Stimulated activated CD4-positive, alpha-beta T cell treated with anti-CD3 and anti-CD28 coated beads, Interleukin-1b, Interleukin-23, amount 100 ng/mL, for 1 hour (primary cell): ENCODE measurements at places on chromosomes 5 and 9.

- no peak for DNase-seq
Measured at GRCh38 chr5:137994556-137994955, 38.3 kb downstream of the FAM13B start.

- DNase-seq = no peak
Measured at GRCh38 chr5:52015760-52016159, 632.5 kb downstream of the ISL1 start.

- DNase-seq = no peak
Measured at GRCh38 chr9:20989923-20990341, 41.5 kb downstream of the HACD4 start.

DNA sequence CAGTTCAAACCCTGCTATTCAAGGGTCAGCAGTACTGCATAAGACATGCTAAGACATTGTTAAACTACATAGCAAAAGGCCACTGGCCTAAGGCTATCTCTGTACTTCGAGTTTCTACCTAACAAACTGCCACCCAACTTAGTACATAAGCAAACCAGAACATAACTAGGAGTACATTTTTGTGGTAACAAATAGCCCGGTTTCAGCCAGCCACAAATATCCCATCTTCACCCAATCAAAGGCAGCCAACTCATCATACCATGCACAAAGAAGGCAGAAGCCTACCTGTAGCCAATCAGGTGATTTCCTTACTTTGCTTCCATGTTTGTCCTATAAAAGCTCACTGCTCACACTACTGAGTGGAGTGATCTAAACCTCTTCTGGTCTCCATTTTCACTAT, 201.4 kb downstream of the SMARCA2 start:
- DNase-seq = no peak

DNA sequence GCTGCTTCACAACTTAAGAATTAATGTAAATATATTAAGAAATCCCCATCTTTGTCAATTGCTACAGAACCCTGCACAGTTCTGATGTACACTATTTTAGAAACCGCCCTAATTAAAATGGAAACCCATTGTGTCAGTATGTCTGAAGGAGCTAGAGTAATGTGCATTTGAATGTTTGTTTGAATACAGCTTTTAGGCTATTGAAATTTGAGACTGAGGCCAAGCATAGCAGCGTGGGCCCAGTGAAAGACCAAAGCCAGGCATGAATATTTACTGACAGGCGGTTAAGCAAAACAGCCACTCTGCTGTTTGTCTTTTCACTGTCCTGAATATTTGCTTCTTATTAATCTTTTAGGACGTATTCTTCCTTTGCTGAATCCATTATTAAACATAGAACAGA, 252.3 kb downstream of the IZUMO3 start:
- DNase-seq = no peak

GRCh38 chr5:96885518-96886338, 9.4 kb downstream of the ERAP2 start:
- no peak for DNase-seq
